ENCODE measurements at places on chromosomes 7 and 10.
A peak's percentile ranks its signal among the peaks of the same experiment; 100 is the strongest.

- no peak for DNase-seq
These were observed 99.2 kb upstream of the KDM7A start for GRCh38 chr7:140276001-140276400.

DNA sequence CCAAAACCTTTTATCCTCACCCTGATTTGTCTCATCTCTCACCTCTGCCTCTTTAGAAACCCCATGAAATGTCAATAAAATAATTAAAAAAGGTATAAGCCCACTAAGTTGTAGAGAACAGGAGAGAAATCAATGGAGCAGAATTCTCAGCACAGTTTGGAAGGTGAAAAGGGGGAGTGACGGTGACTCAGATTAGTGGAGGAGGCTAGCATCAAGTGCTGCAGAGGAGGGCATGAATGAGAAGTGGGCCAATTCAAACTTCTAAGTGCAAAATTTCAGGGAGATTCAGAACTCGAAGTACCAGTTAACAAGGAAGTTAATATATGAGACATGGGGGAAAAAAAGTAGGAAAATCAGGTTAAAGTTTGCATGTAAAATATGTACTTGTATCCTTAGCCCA lies 34.9 kb upstream of the ETV1 start:
- no peak for DNase-seq

DNA sequence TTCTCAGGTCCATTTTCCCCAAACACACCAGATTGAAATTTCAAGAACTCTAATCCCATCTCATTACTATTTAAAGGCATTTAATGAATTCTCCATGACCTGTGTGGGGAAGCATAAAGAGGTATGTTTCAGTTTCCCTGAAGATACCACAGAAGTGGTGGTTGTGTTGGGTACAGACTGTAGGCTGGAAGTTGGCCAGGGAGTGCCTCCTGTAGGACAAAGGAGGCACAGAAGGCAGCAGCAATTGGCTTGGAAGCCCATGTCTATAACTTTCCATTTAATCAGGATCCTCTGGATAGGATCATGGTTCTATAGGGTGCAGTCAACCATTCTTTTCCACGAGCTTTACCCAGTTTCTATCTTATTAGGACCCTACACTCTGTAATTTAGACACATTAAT lies 8.6 kb upstream of the BET1 start:
- no peak for DNase-seq

GRCh38 chr7:39623732-39624441 lies 515 bp downstream of the RALA start:
- peak; percentile 76 for DNase-seq

DNA sequence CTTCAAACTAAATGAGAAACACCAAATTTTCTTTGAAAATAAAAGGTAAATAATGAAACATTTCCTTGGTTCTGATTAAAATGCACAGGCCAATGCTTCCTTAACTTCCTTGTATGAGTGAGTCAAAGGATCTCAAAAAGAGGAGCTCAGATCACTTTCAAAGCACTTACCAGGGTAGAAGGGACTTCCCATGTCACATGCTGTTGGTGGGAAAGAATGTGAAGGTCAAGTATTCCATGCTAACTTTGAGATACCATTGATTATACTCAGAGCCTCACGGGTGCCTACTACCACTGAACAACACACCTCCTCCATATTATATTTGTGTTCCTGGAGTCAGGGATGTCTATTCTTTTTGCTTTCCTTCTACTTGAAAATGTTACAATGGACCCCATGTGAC lies 233.5 kb upstream of the KIAA1217 start:
- DNase-seq, result no peak

Data from GM03348 (cell line).